ENCODE measurements at places on chromosomes 16 and 17.

- DNase-seq, result no peak
These were observed 19.1 kb upstream of the GSG1L start for GRCh38 chr16:28082624-28083023.

GRCh38 chr16:14286368-14287230, 215.5 kb downstream of the MRTFB start:
- DNase-seq, result peak; percentile 21

DNA sequence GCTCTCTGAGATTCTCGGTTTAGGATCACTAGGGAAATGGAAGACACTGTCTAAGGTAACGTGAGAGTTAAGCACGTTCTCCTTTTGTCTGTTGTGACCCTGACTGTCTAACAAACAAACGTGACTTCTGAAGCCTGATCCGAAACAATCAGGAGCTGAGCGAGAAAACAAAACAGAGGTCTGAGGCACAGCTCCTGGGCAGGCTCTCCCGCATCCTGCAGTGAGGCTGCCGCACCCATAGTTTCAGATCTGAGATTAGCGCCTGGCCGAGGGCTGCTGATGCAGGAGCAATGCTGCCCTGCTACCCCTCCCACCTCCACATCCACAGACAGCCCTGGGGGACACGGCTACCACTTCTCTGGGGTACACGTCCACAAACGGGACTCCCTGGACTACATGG, 46.7 kb downstream of the RNF157 start:
- DNase-seq, result no peak

GRCh38 chr17:80585890-80586845, 41.5 kb downstream of the RPTOR start:
- no peak for DNase-seq

DNA sequence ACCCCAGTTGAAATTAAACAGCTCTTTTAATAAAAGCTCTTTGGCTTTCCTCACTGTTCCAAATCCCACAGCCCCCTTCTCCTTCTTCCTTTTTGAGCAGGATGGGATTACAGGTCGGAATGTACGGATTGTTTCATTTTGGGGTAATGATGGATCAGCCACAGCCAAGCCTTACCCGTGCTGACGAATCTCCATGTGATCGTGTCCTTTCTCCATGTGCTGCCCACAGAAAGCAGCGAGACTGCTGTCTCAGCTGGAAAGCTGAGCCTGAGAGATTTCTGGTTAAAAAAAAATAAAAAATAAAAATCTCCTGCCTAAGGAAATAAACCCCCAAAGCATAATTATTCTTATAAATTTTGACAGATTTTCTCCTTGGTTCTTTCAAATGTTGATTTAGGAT, 276.6 kb downstream of the CPPED1 start:
- no peak for DNase-seq

- no peak for DNase-seq
These were observed 15.5 kb upstream of the MMD start for GRCh38 chr17:55437159-55437605.

DNA sequence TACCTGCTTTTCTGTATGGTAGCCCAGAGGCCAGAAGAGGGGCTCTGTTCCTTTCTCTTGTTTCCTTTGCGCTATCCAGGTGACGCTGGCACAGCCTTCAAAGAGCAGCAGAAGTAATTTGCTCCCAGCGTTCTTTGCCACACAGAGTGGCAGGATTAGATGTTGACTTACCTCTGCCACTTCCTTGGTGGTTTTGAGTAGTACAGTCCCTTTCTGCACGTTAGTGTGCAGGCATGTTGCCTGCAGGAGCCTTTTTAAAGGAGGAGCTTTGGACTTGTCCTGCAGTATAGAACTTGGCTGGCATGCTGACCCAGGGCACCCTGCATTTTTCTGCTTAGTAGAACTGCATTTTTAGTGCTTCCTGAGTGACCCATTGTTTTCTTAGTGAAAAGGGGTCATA, at the start of gene ABCC11:
TSS of gene ABCC11 (minus strand) at position 229 of the 400 bp plus-strand sequence. CDS start 15,618 bp downstream, outside the sequence.
- DNase-seq, result no peak

- DNase-seq, result no peak
These were observed 21.3 kb upstream of the UBE2I start for GRCh38 chr16:1287982-1288670.

DNA sequence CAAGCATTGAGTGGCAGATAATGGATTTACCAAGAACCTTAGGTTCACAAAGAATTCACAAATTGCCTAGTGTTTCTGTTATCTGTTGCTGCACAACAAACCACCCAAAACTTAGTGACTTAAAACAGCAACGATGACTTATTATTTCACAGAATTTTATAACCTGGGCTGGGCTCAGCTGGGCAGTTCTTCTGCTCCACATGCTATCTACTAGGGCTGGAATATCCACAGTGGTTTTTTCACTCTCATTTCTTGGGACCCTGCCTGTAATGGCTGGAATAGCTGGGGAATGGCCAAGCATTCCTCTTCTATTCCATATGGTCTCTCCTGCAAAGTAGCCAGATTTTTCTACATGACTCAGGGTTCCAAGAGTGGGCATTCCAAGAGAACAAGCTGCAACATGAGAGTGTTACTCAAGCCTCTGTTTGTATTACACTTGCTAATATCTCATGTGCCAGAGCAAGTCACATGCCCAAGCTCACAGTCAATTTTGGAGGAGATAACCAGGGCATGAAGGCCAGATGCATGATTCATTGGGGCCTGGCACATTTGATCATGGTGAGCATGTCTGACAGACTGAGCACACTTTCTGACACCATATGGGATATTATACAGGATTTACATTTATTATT, 4.9 kb upstream of the PSMD7 start:
- no peak for DNase-seq

- peak; percentile 66 for DNase-seq
These were observed 532 bp downstream of the ARRB2 start for GRCh38 chr17:4710693-4711634.

DNA sequence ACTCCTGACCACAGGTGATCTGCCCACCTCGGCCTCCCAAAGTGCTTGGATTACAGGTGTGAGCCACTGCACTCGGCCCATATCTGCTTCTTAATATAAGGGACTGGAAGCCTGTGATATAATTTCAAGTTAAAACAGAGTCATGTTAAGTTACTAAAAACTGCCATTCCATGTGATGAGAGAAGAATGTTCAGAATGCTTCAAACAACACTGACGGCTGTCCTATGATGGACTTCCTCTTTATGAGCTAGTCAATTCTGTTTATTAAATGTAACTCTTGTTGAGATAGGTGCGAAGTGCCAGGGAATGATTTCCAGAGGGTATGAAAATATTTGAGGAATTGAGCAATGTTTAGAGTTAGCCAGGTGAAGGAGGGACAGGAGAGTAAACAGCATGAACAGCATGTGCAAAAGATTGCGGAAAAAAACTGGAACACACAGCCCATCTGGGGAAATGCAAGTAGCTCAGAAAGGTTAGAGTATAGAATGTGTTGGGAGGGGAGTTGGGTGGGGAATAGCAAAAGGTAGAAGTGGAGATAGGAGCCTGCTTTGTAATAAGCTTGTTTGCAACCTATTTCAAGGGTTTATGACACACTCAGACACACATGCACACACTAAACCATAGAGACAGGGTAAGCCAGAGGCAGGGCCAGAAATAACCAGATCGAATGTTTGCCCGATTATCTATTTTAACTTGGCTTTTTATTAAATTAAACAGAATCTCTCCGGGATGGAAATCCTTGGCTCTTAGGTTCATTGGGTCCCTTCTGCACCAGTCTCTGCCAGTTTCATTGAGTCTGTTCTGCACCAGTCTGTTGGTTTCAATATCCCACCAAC, 135.6 kb upstream of the COX10 start:
- no peak for DNase-seq

- peak; percentile 40 for DNase-seq
These were observed 652 bp upstream of the SLC25A19 start for GRCh38 chr17:75289832-75290337.

DNA sequence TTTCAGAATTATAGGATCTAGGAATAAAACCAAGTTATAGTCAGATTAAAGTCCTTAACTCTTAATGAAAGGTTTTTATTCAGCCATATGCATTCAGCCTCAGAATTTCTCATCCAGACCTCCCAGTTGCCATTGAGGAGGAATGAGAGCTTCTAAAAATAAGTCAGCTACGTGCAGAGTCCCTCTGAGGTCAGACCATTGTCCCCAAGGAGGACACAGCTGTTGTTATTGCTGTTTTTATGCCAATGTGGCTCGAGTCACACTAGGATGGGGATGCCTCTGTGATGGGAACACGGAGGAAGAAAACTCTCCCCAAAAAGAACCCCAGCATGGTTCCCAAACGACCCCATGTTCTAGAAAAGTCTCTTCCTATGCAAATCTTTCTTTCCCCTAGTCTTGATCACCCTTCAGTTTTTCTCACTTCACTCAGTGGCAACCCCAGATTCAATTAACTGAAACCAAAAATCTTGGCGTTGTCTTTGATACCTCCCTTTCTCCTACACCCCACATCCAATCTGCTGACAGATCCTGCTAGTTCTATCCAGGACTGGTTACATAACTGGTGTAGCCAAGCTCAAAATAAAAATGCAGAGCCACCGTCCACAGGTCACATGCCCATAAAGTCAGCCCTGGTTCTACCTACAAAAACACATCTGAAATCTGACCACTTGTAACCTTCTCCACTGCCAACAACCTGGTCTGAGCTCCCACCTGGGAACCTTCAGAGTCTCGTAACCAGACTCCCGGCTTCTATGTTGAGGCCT, 138.2 kb upstream of the ERCC4 start:
- no peak for DNase-seq

DNA sequence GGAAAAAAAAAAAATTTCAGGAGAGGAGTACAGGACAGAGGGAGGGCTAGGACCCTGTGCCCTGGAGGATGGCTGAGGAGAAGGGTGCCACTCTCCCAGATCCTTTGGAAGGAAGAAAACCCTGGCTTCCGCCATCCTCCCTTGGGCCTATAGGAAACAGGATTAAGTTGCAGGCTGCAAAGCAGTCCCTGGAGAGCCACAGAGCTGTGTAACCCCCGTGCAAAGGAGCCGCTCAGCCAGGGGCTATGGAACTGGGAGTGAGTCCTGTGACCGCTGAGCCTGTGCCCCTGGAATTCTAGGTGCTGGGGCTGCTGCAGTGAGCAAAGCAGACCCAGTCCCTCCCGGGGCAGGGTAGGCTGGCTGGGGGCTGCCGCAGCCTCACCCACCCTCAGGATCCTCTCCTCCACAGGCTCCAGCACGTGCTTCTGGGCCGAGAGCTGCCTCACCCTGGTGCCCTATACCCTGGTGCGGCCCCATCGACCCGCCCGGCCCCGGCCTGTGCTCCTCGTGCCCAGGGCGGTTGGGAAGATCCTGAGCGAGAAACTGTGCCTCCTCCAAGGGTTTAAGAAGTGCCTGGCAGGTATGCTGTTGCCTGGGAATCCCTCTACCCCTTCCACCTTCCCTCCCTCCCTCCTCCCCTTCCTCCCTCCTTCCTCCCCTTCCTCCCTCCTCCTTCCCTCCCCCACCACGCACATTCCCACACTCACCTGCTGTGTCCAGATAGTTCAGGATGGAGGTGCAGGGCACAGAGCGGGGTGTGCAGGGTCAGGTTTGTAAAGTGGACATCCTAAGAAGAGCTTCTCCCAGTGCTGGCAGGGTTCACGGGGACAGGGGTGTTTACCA, 15.3 kb downstream of the SGSH start:
- DNase-seq, result no peak

- DNase-seq, result no peak
These were observed 11.7 kb upstream of the C16orf95 start for GRCh38 chr16:87328846-87329245.

- peak; percentile 33 for DNase-seq
These were observed 601 bp upstream of the RFWD3 start for GRCh38 chr16:74667255-74667700.

GRCh38 chr16:6124136-6124535, 1026.5 kb upstream of the EEF2KMT start:
- no peak for DNase-seq

DNA sequence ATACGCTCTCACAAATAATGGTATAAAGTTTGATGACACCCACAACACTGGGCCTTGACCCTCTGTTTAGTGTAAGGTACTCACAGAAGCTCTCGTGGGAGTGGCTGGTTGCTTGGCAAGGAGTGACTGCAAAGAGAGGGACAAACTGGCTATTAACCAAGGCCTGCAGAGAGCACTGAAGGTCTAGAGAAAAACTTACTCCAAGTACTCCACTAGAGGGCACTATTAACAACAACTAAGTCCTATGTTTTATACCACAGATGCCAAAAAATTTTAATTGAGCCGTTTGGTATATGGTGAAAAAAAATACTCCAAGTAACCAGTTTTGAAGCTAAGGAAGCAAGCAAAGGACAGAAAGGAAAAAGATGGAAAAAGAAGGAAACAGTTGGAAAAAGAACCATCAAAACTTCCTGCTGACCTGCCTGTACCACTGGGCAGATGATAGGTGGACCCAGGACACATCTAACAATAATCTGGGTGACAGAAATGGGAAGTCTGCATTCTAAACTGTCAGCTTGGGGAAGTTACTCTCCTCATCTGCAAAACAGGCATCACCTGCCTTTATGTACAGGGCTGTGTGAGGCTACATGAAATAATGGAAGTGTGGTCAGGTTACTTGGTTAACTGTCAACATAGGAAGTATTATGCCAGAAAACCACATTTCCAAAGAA, 23.2 kb downstream of the DYNC1LI2 start:
- DNase-seq, result peak; percentile 40

GRCh38 chr16:27245276-27246172, 23.0 kb downstream of the NSMCE1 start:
- DNase-seq, result no peak

- DNase-seq, result no peak
These were observed 34.9 kb downstream of the CMC2 start for GRCh38 chr16:80971819-80972218.

- no peak for DNase-seq
These were observed 24.3 kb downstream of the STAT3 start for GRCh38 chr17:42363767-42364585.

- no peak for DNase-seq
These were observed 345.3 kb downstream of the CA10 start for GRCh38 chr17:51813140-51813783.

- no peak for DNase-seq
These were observed 89.3 kb upstream of the NKD1 start for GRCh38 chr16:50458667-50459495.

GRCh38 chr17:32267690-32268205, 2.1 kb downstream of the RHBDL3 start:
- no peak for DNase-seq

- no peak for DNase-seq
These were observed 135.2 kb upstream of the GSE1 start for GRCh38 chr16:85477801-85478363.

DNA sequence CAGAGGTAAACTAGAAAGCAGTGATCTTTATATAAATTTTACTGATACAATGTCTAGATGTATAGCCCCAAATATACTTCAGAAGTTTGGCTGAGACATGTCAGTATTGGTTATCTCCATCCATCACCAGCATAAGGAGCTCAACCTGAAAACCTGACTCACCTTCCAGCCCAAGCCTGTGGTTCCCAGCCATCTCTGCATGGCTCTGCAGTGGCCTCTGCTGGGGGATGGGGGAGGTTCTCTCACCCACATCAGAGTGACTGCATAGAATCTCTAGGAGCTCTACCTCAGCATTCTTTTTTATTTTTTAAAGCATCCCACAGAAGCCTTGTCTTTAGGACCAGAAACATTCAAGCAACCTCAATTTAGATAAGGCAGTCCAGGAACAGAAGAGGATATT, 27.3 kb downstream of the USP7 start:
- peak; percentile 42 for DNase-seq

GRCh38 chr16:2866431-2866830, 8.5 kb upstream of the PRSS22 start:
- no peak for DNase-seq

Data from CD8-positive, alpha-beta memory T cell (primary cell).